ENCODE measurements at places on chromosomes 13 and 19. TPM values are rescaled to one million over a fixed set of nuclear protein-coding genes. Genes with fewer than 3 reads are reported as not detected.
A peak's percentile ranks its signal among the peaks of the same experiment; 100 is the strongest.

IRGC gene
- total RNA-seq = not detected

ZNF256 gene
- not detected for total RNA-seq

ZNF493 gene
- total RNA-seq = 2.2 TPM

KLK4 gene
- total RNA-seq = 0.84 TPM

KLK2 gene
- total RNA-seq = not detected

GRCh38 chr13:31775148-31775547 is 35.8 kb downstream of the RXFP2 start:
- peaks cover 67% of the 10 kb centered on the region for H3K27me3 ChIP-seq
- DNase-seq = no peak
- no peaks in the 10 kb centered on the region for H3K36me3 ChIP-seq
- H3K27ac ChIP-seq = no peak overlapping the region

- no peaks in the 10 kb centered on the region for H3K36me3 ChIP-seq
- no peaks in the 10 kb centered on the region for H3K27me3 ChIP-seq
- peak overlapping the region; percentile 27 for H3K27ac ChIP-seq
- no peak for DNase-seq
- H3K4me3 ChIP-seq = peak overlapping the region; percentile 60
These were observed 75.2 kb upstream of the MCF2L start for GRCh38 chr13:112893570-112894422.

DNA sequence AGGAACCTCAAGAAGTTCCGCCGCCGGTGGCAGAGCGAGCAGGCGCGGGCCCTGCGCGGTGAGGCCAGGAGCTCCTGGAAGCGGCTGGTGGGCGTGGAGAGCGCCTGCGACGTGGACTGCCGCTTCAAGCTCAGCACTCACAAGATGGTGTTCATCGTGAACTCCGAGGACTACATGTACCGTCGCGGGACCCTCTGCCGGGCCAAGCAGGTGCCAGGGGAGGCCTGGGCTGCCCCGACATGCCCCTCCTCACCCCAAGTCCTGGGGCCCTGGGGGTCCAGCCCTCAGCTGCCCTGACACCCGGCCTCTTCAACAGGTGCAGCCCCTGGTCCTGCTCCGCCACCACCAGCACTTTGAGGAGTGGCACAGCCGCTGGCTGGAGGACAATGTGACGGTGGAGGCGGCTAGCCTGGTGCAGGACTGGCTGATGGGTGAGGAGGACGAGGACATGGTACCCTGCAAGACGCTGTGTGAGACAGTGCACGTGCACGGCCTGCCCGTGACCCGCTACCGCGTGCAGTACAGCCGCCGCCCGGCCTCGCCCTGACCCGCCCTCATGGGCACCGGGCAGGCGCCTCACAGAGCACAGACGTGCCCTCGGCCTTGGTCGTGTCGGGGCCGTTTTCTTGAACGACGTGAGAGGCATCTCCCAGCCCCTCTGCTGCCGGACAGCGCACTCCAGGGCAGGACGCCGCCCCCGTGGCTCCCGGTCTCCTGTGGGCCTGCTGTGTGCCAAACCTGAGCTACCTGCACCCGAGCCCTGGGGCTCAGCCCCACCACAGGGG is 10.4 kb upstream of the F2RL3 start:
- no peaks in the 10 kb centered on the region for H3K27me3 ChIP-seq
- no peak overlapping the region for H3K4me3 ChIP-seq
- no peak overlapping the region for H3K27ac ChIP-seq
- no peaks in the 10 kb centered on the region for H3K4me1 ChIP-seq
- peaks cover 22% of the 10 kb centered on the region for H3K36me3 ChIP-seq

GRCh38 chr13:104701591-104701990 is 1635.4 kb upstream of the SLC10A2 start:
- no peak overlapping the region for H3K4me3 ChIP-seq
- H3K4me1 ChIP-seq = no peaks in the 10 kb centered on the region
- no peak overlapping the region for H3K27ac ChIP-seq
- H3K27me3 ChIP-seq = no peaks in the 10 kb centered on the region

GRCh38 chr13:40933508-40934204 is 85.5 kb downstream of the ELF1 start:
- H3K36me3 ChIP-seq = no peaks in the 10 kb centered on the region
- no peak overlapping the region for H3K27ac ChIP-seq
- no peak for DNase-seq
- H3K27me3 ChIP-seq = no peaks in the 10 kb centered on the region

DNA sequence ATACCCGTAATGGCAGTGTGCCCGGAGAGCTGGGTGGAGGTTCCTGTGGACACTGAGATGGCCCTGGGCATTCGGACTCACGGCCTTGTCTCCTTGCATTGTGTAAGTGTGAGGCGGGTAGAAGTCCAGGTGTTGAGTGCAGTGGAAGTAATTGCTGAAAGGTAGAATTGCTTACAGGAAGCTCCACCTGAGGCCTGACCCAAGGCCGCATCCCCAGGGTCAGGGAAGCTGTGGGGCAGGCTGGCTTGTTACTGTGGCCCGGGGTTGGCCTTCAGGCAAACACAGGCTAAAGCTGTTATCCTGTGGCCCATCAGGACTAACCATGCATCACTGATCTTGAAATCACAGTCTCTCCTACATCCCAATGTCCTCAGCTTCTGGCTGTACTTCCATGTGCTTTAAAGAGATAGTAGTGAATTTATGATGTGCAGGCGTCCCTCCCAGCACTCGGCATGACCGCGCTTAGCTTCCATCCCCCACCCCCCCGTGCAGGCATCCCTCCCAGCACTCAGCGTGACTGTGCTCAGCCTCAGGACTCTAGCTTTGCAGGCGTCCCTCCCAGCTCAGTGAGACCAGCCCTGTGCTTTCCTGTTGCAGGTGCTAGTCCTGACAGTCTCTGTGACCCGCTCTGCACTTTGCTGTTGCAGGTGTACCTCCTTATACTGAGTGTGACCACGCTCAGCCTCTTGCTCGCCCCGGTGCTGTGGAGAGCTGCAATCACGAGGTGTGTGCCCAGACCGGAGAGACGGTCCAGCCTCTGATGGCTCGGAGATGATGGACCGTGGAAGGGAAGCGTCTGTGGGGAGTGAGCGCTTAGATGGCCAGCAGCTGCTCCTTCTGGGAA is 35.6 kb upstream of the TFDP1 start:
- H3K27me3 ChIP-seq = no peaks in the 10 kb centered on the region
- no peak overlapping the region for H3K4me3 ChIP-seq
- no peaks in the 10 kb centered on the region for H3K36me3 ChIP-seq
- no peak overlapping the region for H3K27ac ChIP-seq

DNA sequence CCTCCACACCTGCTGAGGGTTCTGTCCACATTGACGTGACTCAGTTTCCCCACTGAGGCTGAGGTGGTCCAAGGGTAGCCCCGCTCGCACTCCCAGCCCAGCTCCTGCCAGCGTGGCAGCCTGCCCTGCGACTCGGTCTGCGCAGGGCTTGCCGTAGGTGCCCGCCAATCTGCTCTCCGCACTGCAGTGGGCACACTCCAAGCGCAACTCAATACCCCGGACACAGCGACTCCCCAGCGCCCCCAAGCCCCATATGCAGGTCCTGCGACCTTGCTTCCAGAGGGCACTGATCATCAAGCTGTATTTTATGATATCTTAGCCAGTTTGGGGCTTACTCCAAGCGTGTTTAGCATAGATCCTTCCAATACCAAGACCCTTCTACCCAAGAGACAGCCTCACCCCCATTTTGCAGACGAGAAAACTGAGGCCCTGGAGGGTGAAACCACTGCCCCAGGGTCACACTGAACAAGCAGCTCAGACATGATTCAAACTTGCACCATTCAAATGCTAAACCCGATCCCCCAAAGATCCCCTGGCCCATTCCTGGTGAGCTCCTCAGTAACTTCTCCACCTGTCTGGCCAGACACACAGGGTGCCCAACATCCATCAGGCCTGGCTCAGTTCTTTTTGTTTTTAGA is 13.5 kb downstream of the PTPRS start:
- no peak overlapping the region for H3K4me3 ChIP-seq
- no peaks in the 10 kb centered on the region for H3K4me1 ChIP-seq
- no peak overlapping the region for H3K27ac ChIP-seq
- H3K36me3 ChIP-seq = no peaks in the 10 kb centered on the region
- DNase-seq = no peak

- H3K27me3 ChIP-seq = no peaks in the 10 kb centered on the region
- no peak overlapping the region for H3K27ac ChIP-seq
- no peak overlapping the region for H3K4me3 ChIP-seq
- H3K4me1 ChIP-seq = peaks cover 9% of the 10 kb centered on the region
These were observed 25.0 kb upstream of the NCCRP1 start for GRCh38 chr19:39171479-39172465.

DNA sequence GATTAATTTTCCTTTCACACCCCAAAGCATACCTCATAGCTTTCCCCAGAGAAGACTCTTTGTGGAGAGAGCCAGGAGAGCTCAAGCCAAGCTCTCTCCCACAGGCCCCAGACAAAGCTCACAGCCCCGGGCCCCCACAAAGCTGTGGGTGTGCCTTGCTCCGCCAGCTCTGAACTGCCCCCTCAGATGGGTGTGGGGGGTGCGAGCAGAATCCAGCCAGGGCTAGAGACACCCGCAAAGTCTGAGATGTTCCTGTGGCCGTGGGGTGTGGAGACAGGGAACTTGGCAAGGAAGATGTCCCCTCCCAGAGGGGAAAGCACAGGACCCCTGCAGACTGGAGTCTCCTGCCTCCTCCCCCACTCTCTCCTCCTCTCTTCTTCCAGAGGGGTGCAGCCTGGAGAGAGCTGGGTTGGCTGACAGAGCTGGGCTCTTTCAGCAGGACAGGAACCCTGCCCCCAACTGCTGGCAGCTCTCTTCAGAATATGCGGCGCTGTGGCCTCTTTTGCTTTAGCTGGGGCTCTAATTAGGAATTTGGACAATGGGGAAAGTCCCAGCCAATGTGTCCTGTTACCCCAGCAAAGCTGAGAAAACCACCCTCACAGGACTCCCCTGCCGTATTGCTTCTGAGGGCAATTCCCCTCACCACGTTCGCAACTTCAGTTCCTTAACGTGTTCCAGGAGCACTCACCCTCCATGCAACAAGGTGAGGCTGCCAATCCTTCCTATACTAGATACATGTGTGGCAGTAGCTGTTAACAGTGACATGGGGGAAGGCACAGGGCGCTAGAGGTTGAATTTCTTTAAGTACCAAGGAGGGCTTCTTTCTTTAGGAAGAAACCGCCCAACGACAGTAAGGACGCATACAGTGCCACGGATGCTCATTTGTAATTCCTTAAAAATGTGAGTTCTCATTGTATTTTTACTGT is 170.0 kb downstream of the COL4A1 start:
- peaks cover 19% of the 10 kb centered on the region for H3K4me1 ChIP-seq
- H3K4me3 ChIP-seq = no peak overlapping the region
- H3K36me3 ChIP-seq = no peaks in the 10 kb centered on the region
- H3K27me3 ChIP-seq = no peaks in the 10 kb centered on the region
- no peak overlapping the region for H3K27ac ChIP-seq

- H3K4me1 ChIP-seq = no peaks in the 10 kb centered on the region
- H3K4me3 ChIP-seq = no peak overlapping the region
- no peaks in the 10 kb centered on the region for H3K27me3 ChIP-seq
- H3K36me3 ChIP-seq = no peaks in the 10 kb centered on the region
These were observed 47.4 kb downstream of the SIPA1L3 start for GRCh38 chr19:37954421-37954874.

- H3K4me1 ChIP-seq = no peaks in the 10 kb centered on the region
- no peak overlapping the region for H3K27ac ChIP-seq
- no peak overlapping the region for H3K4me3 ChIP-seq
These were observed 10.8 kb upstream of the TIMM13 start for GRCh38 chr19:2438178-2438577.

DNA sequence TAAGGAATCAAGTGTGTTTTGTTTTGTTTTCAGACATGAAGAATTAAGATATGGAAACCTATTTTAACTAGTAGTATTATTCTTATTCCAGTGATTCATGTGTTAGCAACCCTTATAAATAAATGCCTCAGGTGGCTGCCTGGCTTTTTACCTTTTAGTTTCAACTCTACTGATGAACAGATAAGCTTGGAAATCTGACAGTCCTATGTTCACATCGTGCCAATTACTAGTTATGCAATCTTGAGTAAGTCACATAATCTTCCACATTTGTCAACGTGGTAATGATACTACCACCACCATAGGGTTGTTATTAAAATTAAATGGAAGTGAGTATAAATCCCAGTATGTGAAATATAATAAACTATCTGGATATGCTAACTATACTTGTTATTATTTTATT is 64.3 kb downstream of the TBC1D4 start:
- H3K4me1 ChIP-seq = peaks cover 23% of the 10 kb centered on the region
- no peak for DNase-seq
- H3K27me3 ChIP-seq = no peaks in the 10 kb centered on the region
- no peaks in the 10 kb centered on the region for H3K36me3 ChIP-seq
- no peak overlapping the region for H3K4me3 ChIP-seq

DNA sequence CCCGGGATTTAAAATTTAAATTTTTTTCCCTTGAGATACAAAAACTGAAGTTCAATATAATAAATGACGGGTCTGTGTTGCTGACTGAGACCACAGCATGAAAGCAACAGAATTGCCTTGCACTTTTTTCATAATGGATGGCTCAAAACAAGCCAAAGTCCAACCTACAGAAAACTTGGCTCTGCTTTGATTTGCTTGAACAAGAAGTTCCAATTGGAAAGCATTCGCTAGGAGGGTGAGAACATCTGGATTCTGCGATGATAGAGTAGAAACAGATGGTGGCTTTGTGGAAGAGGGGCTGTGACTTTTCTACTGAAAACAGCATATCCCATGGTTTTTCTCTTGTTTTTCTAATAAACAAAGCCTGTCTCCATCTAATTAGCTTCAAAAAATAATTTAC is 46.4 kb downstream of the THSD1 start:
- no peaks in the 10 kb centered on the region for H3K36me3 ChIP-seq
- H3K4me3 ChIP-seq = no peak overlapping the region
- no peak overlapping the region for H3K27ac ChIP-seq
- peaks cover 4% of the 10 kb centered on the region for H3K4me1 ChIP-seq
- DNase-seq = no peak

DNA sequence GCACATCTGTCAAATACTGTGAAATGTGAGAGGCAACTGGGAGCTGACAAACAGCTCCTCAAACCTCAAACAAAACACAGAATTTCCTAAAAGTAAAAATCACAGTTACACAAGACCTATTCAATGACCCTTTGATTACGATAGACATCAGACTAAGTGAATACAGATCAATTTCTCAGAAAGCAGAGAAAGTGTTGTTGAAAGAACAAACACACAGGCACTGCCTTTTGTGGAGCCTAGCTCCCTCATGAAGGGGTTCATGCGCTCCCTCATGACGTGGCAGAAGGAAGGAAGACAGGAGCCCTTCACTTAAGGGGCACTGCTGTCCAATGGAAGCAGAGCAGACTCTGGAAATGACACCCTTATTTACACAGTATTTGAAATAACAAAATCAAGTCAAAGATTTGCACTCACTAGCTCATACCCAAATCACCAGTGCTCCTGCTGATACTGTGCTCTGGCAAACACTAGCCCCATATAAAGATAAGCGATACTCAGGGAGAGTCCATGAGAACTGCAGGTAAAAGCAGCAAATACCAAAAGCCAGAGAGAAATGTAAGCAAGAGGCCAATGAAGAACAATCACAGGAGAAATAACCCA is 144.9 kb downstream of the KLF12 start:
- H3K4me1 ChIP-seq = no peaks in the 10 kb centered on the region
- no peak overlapping the region for H3K27ac ChIP-seq
- no peak overlapping the region for H3K4me3 ChIP-seq

GRCh38 chr19:45782820-45783785 is 813 bp upstream of the DMPK start:
- DNase-seq = no peak
- H3K27me3 ChIP-seq = no peaks in the 10 kb centered on the region
- H3K27ac ChIP-seq = peak overlapping the region; percentile 91
- peaks cover 5% of the 10 kb centered on the region for H3K36me3 ChIP-seq

Measured in HCT116 (cell line).